ENCODE measurements at places on chromosomes 12 and 14.

DNA sequence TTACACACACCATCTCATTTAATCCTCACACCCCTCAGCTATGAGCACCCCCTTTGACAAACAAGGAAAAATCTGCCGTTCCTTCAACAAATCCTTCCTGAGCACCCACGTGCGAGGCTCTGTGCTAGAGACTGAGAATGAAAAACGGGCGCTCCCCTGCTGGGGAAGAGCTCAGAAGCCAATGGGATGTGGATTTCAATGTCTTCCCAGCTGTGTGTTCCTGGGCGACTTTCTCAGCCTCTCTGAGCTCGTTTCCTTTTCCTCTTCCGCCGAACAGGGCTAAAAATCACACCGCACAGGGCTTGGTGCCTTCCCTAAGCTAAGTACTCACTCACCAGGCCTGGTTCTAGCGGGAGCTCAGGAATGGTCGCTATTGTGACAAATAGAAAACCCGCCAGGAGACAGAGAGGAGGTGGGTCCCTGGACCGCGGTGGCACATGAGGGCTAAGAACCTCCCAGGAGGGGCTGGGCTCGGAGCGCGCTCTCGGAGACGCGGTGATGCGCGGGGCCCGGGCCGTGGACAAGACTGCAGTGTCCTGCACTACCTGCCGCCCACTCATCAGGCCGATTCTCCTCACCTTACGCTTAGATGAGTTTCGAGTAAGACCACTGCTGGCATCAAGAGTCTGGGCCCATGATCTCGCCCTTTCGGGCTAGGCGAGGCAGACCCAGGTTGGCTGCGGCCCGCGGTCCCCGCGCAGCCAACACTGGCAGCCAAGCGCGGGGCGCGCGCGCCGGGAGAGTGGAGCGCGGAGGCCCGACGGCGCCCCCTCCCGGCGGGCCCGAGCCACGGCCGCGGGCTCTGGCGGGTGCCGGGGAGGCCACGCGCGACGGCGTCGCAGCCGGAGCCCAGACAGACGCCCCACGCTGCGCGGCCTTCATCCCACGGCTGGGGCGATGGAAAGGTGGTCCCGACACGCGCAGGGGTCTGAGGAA lies 17.0 kb downstream of the ZDHHC22 start:
- H3K27me3 ChIP-seq = peaks cover 5% of the 10 kb centered on the region
- peaks cover 43% of the 10 kb centered on the region for H3K4me1 ChIP-seq
- DNase-seq = peak; percentile 75
- peak overlapping the region; percentile 87 for H3K4me3 ChIP-seq
- H3K36me3 ChIP-seq = no peaks in the 10 kb centered on the region
- peak overlapping the region; percentile 93 for H3K27ac ChIP-seq

GRCh38 chr12:104505095-104505818 lies 48.5 kb downstream of the CHST11 start:
- H3K27ac ChIP-seq = peak overlapping the region; percentile 45
- DNase-seq = no peak
- no peaks in the 10 kb centered on the region for H3K27me3 ChIP-seq

GRCh38 chr14:83251402-83251801 lies 1717.7 kb upstream of the SEL1L start:
- no peak for DNase-seq
- no peaks in the 10 kb centered on the region for H3K27me3 ChIP-seq
- no peak overlapping the region for H3K27ac ChIP-seq

DNA sequence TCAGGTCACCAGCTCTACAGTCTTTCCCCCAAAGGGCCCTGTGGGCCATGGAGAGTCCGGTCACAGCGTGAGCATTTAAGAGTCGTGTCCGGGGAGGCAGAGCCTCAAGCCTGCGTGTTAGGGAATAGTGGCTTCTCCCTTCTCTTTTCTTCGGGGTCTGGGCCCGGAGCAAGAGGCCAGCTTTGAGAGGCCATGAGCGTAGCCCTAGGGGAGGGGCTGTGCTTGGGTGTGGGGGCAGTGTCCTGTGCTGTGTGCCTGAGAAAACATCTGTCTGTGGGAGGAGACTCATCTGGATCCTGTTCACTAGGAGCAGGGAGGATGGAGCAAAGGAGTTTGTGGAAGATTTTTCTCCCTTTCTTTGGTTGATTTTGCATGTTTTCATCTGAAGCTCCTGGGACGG lies 5.3 kb downstream of the LRP1-AS start:
- DNase-seq = no peak
- H3K27ac ChIP-seq = no peak overlapping the region
- peaks cover 3% of the 10 kb centered on the region for H3K27me3 ChIP-seq
- no peak overlapping the region for H3K4me3 ChIP-seq
- no peaks in the 10 kb centered on the region for H3K36me3 ChIP-seq
- H3K4me1 ChIP-seq = no peaks in the 10 kb centered on the region

DNA sequence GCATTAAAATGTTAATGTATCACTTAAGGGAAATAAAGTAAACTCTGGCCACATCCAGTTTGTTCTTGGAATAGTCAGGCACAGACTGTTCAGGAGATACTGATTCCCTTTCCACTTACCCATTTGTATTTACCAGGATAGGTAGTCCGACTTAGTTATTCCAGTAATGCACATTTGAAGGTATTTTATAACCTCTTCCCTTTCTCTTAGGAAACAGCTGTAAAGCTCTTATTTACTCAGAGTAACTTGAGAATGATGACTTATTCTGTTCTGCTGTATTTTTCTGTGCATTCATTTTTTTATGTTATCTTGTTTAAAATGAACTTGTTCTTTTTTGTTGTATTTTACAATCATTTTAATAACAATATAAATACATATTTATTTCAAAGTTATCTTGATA lies 78.0 kb downstream of the METTL25 start:
- H3K27ac ChIP-seq = no peak overlapping the region
- H3K4me3 ChIP-seq = no peak overlapping the region

GRCh38 chr12:102061560-102062418 lies at the start of gene WASHC3:
TSS of gene WASHC3 (minus strand) at chr12:102061991. CDS start at chr12:102061962, 29 bp downstream.
- H3K4me1 ChIP-seq = peaks cover 10% of the 10 kb centered on the region
- peaks cover 12% of the 10 kb centered on the region for H3K36me3 ChIP-seq
- H3K27me3 ChIP-seq = no peaks in the 10 kb centered on the region
- H3K27ac ChIP-seq = peak within 1 kb of the TSS; percentile 100
- peak; percentile 90 for DNase-seq
- peak within 1 kb of the TSS; percentile 94 for H3K4me3 ChIP-seq

DNA sequence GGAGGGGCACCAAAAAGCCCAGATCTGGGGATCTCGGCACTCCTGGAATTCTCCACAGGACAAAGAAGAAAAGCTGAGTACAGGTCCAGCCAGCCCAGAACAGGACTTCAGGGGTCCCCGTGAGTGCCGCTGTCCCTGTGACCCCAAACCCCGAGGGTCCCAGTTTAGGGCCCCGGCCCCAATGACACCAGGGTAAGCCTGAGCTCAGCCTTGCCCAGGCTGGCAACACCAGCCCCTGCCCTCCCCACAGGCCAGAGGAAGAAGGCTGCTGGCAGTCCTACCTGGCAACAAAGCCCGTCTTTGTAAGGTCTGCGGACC lies 1.8 kb downstream of the CDK2AP1 start:
- peaks cover 17% of the 10 kb centered on the region for H3K4me1 ChIP-seq
- peak overlapping the region; percentile 14 for H3K27ac ChIP-seq
- peak overlapping the region; percentile 86 for H3K4me3 ChIP-seq
- H3K27me3 ChIP-seq = no peaks in the 10 kb centered on the region
- H3K36me3 ChIP-seq = no peaks in the 10 kb centered on the region

- peaks cover 1% of the 10 kb centered on the region for H3K27me3 ChIP-seq
- H3K36me3 ChIP-seq = no peaks in the 10 kb centered on the region
- no peak for DNase-seq
- H3K4me1 ChIP-seq = no peaks in the 10 kb centered on the region
- H3K4me3 ChIP-seq = no peak overlapping the region
Observed at GRCh38 chr12:126847005-126847629, 1419.9 kb upstream of the TMEM132C start.

- peak overlapping the region; percentile 42 for H3K4me3 ChIP-seq
- H3K36me3 ChIP-seq = no peaks in the 10 kb centered on the region
- peaks cover 5% of the 10 kb centered on the region for H3K27me3 ChIP-seq
- peak overlapping the region; percentile 79 for H3K27ac ChIP-seq
- DNase-seq = no peak
Observed at GRCh38 chr12:12008931-12009611, 61.7 kb upstream of the BCL2L14 start.

GRCh38 chr12:101551362-101552114 lies 43.2 kb upstream of the MYBPC1 start:
- no peaks in the 10 kb centered on the region for H3K4me1 ChIP-seq
- peaks cover 13% of the 10 kb centered on the region for H3K27me3 ChIP-seq
- H3K27ac ChIP-seq = no peak overlapping the region
- H3K4me3 ChIP-seq = no peak overlapping the region
- peaks cover 2% of the 10 kb centered on the region for H3K36me3 ChIP-seq
- no peak for DNase-seq

DNA sequence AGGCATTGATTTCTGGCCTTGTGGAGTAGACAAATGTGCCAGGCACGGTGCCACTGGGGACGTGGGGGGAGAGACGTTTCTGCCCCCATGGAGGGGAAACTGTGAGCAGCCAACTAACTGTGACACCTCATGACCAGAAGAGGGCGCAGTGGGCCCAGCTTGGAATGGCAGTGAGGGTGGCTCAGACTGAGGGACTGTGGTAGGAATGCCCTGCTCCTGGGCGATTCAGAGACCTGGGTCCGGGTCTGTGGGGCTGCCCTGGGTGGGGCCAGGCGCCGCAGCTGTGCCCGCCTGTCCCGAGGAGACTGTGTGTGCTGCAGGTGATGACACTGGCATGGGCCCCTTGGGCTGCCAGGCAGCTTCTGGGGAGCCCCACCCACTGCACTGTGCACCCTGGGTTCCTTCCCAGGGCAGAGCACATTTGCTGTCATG lies 60.6 kb downstream of the SLC25A47 start:
- no peak overlapping the region for H3K27ac ChIP-seq
- peak; percentile 55 for DNase-seq
- H3K4me3 ChIP-seq = no peak overlapping the region
- no peaks in the 10 kb centered on the region for H3K36me3 ChIP-seq
- peaks cover 10% of the 10 kb centered on the region for H3K4me1 ChIP-seq

- peak overlapping the region; percentile 75 for H3K4me3 ChIP-seq
- no peak for DNase-seq
- no peaks in the 10 kb centered on the region for H3K27me3 ChIP-seq
Observed at GRCh38 chr12:12350868-12351463, 924 bp upstream of the MANSC1 start.

DNA sequence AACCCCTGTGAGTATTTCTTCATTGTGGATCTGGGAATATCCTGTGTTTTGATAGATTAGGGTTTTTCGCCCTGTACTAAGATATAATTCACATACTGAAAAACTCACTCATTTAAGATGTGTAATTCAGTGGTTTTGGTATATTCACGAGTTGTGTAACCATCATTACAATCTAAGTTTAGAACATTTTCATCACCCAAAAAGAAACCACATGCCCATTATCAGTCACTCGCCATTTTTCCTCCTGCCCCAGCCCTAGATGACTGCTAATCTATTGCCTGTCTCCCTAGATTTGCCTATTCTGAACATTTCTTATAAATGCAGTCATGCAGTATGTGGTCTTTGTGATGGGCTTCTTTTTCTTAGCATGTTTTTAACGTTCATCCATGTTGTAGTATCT lies 67.9 kb upstream of the ATF1 start:
- peak overlapping the region; percentile 23 for H3K27ac ChIP-seq
- H3K4me3 ChIP-seq = no peak overlapping the region
- H3K36me3 ChIP-seq = peaks cover 37% of the 10 kb centered on the region
- no peak for DNase-seq

DNA sequence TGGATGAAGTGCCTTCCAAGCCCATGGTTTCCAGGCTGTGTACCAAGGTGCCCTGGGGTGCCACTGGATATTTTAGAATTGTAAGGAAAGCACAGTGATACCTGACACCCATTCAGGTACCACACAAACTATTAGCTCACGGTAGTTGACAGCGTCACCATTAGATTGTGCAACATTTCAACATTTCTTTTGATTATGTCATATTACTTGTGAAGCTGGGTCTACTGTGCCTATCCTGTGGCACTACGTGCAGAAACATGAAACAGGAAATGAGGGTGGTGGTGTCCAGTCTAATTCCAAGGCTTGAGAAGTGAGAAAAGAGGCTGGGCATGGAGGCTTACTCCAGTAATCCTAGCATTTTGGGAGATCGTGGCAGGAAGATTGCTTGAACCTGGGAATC lies 75.5 kb upstream of the CPM start:
- H3K27me3 ChIP-seq = peaks cover 8% of the 10 kb centered on the region
- DNase-seq = no peak
- no peak overlapping the region for H3K27ac ChIP-seq
- no peak overlapping the region for H3K4me3 ChIP-seq
- H3K36me3 ChIP-seq = no peaks in the 10 kb centered on the region

DNA sequence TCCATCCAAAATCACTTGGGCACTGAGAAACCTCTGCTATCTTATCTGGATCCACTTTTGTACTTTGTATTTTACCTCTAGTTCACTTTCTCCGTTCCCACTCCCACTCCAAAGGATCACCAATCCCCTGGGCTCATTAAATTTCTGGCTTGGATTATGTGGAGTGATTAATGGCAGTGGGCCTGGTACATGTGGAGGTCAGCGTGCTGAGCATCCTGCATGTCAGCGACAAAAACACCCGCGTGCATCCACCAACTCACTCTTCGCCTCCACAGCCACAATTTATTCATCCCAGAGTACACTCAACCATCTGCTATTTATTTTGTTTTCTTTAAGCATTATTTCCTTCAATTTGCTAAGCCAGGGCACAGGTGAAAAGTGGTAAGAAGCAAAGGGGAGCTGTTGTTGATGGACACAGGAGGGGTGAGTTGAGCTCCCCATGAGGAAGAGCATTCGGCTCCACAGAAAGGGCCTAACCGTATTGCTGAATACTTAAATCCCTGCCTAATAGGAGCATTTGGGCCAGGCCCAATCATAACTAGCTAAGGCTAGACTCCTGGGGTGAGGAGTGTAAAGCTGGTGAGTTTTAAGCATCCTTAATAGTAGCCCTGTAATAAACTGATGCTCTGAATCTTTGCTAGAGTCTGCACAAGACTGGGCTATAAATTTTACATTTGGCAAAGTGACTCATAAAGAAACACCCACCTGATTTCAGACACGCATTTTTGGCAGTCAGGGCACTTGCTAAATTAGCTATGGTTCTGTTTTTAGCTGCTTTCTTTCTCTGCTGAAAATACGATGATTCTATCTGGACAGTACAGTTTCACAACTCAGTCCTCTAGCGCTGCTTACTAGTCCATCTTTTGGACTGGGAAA lies 137.8 kb downstream of the SLC25A21 start:
- H3K4me1 ChIP-seq = no peaks in the 10 kb centered on the region
- H3K27ac ChIP-seq = no peak overlapping the region
- H3K27me3 ChIP-seq = no peaks in the 10 kb centered on the region

DNA sequence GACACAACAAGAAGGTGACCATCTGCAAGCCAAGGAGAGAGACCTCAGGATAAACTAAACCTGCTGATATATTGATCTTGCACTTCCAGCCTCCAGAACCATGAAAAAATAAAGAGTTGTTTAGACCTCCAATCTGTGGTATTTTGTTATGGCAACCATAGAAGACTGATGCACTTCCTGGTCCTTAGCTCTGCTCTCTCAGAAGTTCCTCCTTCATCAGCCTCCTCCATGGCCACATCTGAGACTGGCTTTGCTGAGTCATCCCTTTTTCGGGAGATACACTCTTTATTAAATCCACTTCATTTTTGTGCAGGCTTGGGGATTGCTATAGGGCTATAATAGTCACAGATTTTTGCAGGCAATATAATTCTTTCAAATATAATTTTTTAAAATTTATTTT lies 89.6 kb upstream of the ATF7IP start:
- peaks cover 34% of the 10 kb centered on the region for H3K4me1 ChIP-seq
- no peak overlapping the region for H3K27ac ChIP-seq
- no peak overlapping the region for H3K4me3 ChIP-seq
- H3K36me3 ChIP-seq = peaks cover 22% of the 10 kb centered on the region
